ENCODE measurements at places on chromosomes 7 and 10.
A peak's percentile ranks its signal among the peaks of the same experiment; 100 is the strongest.

GRCh38 chr10:108050626-108051025 is 886.1 kb upstream of the SORCS1 start:
- no peak for DNase-seq

- DNase-seq = no peak
These were observed 48.5 kb downstream of the CFAP43 start for GRCh38 chr10:104183682-104184081.

- DNase-seq = no peak
These were observed 216.9 kb downstream of the LRMDA start for GRCh38 chr10:75648351-75648750.

- peak; percentile 13 for DNase-seq
These were observed 657 bp downstream of the HACD1 start for GRCh38 chr10:17616403-17617030.
